ENCODE measurements at places on chromosomes 12 and 14. TPM values are rescaled to one million over a fixed set of nuclear protein-coding genes. Genes with fewer than 3 reads are reported as not detected.

NEMF gene
- polyA plus RNA-seq, result 12.6 TPM

TRHDE gene
- 0.29 TPM for polyA plus RNA-seq

NRXN3 gene
- polyA plus RNA-seq, result 8.8 TPM

MRPL42 gene
- polyA plus RNA-seq, result 33.3 TPM

KRT72 gene
- not detected for polyA plus RNA-seq

MAP1LC3B2 gene
- 4.2 TPM for polyA plus RNA-seq

Data from brain (organoid and tissue), 16 donors.